ENCODE measurements at places on chromosomes 2 and 18. TPM values are rescaled to one million over a fixed set of nuclear protein-coding genes. Genes with fewer than 3 reads are reported as not detected.

GATA6 gene
- 0.10 TPM for total RNA-seq

MERTK gene
- 1.0 TPM for total RNA-seq

GYPC gene
- 123 TPM for total RNA-seq

DNA sequence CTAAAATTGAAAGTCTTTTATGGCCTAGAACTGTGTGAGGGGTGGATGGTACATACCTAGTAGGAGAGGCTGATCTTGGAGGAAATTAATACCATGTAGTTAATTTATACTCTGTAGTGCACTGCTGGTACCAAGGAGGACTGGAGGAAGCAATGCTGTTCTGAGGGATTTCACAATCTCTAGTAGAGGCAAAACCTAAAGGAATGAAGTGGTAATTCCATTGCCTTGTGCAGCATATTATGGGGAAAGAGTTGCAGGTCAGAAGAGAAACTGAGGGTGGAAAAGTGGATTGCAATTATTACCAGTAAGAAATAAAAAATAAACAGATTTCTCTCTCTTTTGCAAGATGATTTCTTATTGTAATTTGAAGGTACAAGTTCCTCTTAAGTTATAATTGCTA is 2.2 kb downstream of the ABI2 start:
- peak overlapping the region; percentile 86 for H3K4me3 ChIP-seq
- no peak for DNase-seq
- peaks cover 8% of the 10 kb centered on the region for H3K36me3 ChIP-seq
- H3K27me3 ChIP-seq, result no peaks in the 10 kb centered on the region

GRCh38 chr2:159916511-159916910 is 118.5 kb upstream of the CD302 start:
- no peaks in the 10 kb centered on the region for H3K36me3 ChIP-seq
- no peak for DNase-seq
- no peak overlapping the region for H3K27ac ChIP-seq
- H3K4me3 ChIP-seq, result no peak overlapping the region
- H3K27me3 ChIP-seq, result peaks cover 17% of the 10 kb centered on the region

DNA sequence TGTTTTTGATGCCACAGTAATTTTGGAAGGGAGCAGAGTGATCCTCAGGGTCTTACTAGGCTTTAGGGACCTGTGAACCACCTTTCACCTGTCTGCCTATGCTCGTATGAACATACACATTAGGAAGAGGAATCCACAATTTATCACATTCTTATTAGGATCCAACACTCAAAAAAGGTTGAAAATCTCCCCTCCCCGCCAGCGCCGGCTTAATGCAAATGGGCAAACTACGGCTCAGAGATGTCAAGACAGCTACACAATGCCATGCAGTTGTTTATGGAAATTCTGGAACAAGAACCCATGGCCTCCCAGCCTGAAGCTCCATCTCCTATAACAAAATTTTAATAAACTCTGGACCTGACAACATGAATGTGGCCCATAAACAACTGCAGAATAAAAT is 375.9 kb upstream of the ACVR2A start:
- no peaks in the 10 kb centered on the region for H3K27me3 ChIP-seq
- H3K4me3 ChIP-seq, result no peak overlapping the region
- no peaks in the 10 kb centered on the region for H3K36me3 ChIP-seq
- H3K27ac ChIP-seq, result no peak overlapping the region
- DNase-seq, result no peak

- DNase-seq, result peak; percentile 46
- H3K27ac ChIP-seq, result peak overlapping the region; percentile 82
- H3K4me3 ChIP-seq, result no peak overlapping the region
- no peaks in the 10 kb centered on the region for H3K36me3 ChIP-seq
- peaks cover 43% of the 10 kb centered on the region for H3K4me1 ChIP-seq
- H3K27me3 ChIP-seq, result no peaks in the 10 kb centered on the region
Observed at GRCh38 chr2:216004697-216005283, 8.6 kb downstream of the MREG start.

GRCh38 chr2:198017068-198017467 is 212.7 kb downstream of the PLCL1 start:
- no peaks in the 10 kb centered on the region for H3K27me3 ChIP-seq
- no peak overlapping the region for H3K4me3 ChIP-seq
- no peak for DNase-seq
- H3K36me3 ChIP-seq, result peaks cover 2% of the 10 kb centered on the region
- no peak overlapping the region for H3K27ac ChIP-seq

- no peak overlapping the region for H3K4me3 ChIP-seq
- H3K36me3 ChIP-seq, result peaks cover 3% of the 10 kb centered on the region
- H3K27ac ChIP-seq, result no peak overlapping the region
- peaks cover 10% of the 10 kb centered on the region for H3K4me1 ChIP-seq
Observed at GRCh38 chr2:45664635-45665261, 13.3 kb downstream of the PRKCE start.

- no peaks in the 10 kb centered on the region for H3K4me1 ChIP-seq
- H3K27me3 ChIP-seq, result no peaks in the 10 kb centered on the region
- no peak overlapping the region for H3K4me3 ChIP-seq
- H3K27ac ChIP-seq, result no peak overlapping the region
- DNase-seq, result no peak
- H3K36me3 ChIP-seq, result no peaks in the 10 kb centered on the region
Observed at GRCh38 chr2:145960479-145961163, 1440.7 kb upstream of the ZEB2 start.

DNA sequence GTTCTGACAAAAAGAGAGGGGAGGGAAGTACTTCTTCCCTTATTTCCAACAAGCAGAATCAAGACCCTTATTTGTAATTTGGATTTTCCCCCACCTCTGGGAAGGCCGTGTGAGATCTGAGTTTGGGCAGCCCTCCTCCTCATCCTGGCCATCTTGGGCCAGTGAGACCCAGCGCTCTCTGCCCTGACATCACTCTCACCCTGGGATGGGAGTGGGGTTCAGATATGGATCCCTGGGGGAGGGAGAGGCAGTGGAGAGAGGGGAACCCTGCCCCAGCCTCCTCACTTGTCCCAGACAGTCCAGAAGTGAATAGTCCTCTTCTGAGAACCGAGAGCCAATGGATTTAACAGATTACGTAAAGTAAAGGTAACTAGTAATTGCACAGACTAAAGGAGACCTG is 64.5 kb downstream of the DYSF start:
- no peak for DNase-seq
- H3K4me1 ChIP-seq, result no peaks in the 10 kb centered on the region
